ENCODE measurements at places on chromosomes 3 and 15.

DNA sequence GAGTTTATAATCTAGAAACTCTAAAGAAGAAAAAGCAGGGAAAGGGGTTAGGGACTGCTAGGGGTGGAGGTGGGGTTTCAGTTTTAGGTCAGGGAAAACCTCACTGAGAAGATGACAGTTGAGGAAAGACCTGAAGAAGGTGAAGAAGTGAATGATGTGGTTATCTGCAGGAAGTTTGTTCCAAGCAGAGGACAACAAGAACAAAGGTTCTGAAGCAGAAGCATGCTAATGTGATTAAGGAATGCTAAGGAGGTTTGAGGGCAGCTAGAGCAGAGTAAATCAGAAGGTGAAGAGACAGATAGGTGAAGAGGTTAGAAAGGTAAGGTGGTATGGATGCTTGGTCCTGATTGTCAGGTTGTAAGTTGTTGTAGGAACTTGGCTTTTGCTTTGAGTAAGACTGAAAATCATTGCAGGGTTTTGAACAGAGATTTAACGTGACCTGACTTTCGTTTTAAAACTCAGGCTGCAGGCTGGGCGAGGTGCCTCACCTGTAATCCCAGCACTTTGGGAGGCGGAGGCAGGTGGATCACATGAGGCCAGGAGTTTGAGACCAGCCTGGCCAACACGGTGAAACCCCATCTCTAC, 8.6 kb downstream of the OXSR1 start:
- no peak for DNase-seq

DNA sequence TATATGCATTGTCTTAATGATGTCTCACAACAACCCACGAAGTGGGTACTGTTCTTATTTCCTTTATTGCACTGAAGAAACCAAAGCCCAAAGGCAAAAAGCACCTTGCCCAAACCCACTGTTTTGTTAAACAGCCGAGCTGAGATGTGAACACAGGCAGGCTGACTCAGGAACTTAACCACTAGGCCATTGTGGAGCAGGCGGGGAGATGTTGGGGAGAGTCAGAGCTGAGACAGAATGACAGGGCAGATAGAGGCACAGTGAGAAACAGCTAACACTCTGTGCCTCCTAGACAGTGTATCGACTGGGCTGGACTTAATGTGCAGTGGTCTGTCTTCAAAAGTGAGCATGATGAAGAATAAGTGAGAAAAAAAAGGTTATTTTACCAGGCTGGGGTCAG, 56.5 kb downstream of the RPLP1 start:
- DNase-seq = no peak

- no peak for DNase-seq
Measured at GRCh38 chr15:73951601-73952000, 25.3 kb downstream of the LOXL1 start.

DNA sequence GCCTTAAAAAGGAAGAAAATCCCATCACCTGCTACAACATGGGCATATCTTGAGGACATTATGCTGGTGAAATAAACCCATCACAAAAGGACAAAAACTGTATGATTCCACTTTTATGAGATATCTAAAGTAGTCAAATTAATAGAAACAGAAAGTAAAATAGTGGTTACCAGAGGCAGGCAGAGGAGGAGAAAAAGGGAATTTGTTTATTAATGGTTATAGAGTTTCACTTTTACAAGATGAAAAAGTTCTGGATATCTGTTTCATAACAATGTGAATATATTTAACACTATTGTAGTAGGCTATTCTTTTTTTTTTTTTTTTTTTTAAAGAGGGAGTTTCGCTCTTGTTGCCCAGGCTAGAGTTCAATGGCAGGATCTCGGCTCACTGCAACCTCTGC, 40.4 kb downstream of the DPH3 start:
- no peak for DNase-seq

- no peak for DNase-seq
Measured at GRCh38 chr3:64399205-64399800, 174.0 kb upstream of the PRICKLE2 start.

- no peak for DNase-seq
Measured at GRCh38 chr15:63094495-63094931, 27.1 kb upstream of the LACTB start.

DNA sequence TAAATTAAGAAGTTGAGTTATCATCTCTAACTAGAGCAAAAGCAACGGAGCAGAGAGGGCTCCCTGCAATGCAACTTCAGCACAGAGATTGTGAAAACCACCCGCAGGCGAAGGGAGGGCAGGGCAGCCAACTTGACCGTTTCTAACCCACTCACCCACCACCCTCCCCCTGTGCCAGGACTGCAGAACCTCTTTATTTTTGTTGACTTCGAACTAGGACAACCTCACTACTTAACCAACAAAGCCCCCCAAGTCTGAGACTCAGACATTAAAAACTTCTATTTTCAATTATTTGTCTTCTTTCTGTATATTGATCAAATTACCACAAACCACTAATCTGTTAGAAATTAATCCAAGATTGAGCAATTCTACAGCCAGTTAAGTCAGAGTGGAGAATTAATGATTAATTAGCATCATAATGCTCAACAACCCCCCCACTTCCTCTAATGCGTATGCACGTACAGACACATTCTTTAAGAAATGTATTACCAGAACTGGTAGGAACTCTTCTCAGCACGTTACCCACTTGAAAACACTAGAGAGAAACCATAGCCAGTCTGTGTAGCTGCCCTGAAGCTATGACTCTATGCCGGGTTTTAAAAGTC, 2.0 kb downstream of the MGLL start:
- no peak for DNase-seq

DNA sequence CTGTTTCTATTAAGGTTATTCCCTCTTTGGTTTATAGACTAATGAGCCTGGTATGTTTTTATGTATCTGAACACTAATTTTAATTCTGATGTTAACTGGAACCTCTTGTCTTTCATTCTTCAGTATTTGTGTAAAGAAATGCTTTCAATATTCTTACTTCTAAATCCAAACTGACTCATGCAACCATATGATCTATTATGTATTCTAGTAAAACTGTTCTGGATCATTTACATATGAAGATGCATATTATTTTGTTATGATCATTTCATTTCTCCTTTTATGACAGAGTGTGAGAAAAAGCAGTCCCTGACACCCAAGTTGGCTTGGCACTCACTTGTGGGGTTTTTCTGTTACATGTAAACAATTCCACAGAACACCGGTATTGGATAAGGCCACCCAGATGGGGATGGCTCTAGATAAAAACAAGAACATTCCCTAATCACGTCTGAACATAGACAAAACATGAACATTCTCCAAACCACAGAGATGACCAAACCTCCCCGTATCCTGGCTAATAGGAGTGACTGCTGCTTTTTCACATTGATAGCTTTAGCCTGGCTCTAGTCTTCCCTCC, 72.2 kb upstream of the EPHB3 start:
- no peak for DNase-seq
